ENCODE measurements at places on chromosomes 12 and 14. TPM values are rescaled to one million over a fixed set of nuclear protein-coding genes. Genes with fewer than 3 reads are reported as not detected.

SIX4 gene
- total RNA-seq, result 10.7 TPM

DNA sequence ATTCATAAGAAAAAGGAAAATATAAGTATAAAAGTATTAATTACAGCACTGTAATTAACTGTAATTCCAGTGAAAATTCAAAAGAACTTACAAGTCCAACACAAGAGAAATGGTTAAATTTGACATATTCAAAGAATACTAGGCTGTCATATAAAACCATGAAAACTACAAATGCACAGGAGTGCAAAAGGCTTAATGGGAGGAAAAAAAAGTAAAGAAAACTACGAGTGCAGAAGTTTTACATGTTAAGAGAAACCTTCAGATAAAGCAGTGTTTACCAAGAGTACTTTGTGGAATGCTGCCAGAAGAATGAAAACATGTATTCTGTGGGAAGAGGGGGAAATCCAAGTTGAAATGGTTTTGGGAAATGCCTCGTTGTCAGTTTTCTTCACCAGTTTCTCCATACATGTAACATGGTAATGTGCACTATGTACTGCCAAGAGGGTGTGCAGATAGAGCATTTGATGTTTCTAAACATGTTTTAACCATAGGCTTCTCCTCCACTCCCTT lies 9.1 kb downstream of the HEATR5A start:
- DNase-seq, result no peak

DNA sequence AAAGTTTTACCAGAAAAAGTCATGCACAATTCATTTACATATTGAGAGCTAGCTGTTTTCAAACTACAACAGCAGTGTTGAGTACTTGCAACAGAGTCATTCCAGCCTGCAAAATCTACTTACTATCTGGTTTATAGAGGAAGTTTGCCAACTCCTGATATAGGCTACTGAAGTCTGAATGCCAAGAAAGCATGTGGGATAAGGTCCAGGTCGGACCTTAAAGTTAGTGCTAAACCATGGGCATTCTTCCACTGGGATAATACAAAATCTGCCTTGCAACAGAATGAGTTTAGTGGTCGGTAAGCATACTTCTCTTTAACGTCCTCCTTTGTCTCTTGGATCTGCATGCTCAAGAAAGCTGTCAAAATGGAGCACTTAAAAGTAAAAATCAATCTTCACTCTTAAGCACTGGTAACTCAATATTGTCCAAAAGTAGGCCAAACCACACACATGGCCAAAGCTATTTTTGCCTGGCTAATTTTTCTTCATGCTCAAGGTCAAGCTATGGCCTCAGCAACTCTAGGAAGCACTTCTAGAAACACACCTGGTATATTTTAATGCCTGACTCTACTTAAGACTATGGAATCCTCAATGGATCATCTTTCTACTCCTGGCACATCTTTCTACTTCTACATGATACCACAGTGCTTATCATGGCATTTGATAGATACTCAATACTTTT lies 364.9 kb upstream of the KITLG start:
- no peak for DNase-seq

DNA sequence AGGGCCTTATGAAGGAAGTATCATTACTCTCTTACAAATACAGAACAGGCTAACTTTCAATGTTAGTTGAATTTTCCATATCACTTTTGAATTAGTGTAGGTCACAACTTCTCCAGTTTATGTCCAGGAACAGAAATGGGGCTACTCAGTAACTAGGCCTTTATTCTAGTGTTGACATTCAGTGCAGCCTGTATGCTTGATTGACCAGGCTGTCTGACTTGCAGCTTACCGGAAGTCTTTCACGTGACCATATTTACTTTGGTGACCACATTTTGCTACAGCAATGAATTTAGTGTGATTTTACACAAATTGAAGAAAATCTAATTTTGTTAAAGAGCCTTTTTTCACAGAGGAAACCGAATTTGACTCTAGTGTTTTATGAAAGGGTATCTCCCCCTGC lies 12.4 kb downstream of the MTERF2 start:
- DNase-seq, result no peak

RASSF8 gene
- total RNA-seq, result 31.3 TPM

DNA sequence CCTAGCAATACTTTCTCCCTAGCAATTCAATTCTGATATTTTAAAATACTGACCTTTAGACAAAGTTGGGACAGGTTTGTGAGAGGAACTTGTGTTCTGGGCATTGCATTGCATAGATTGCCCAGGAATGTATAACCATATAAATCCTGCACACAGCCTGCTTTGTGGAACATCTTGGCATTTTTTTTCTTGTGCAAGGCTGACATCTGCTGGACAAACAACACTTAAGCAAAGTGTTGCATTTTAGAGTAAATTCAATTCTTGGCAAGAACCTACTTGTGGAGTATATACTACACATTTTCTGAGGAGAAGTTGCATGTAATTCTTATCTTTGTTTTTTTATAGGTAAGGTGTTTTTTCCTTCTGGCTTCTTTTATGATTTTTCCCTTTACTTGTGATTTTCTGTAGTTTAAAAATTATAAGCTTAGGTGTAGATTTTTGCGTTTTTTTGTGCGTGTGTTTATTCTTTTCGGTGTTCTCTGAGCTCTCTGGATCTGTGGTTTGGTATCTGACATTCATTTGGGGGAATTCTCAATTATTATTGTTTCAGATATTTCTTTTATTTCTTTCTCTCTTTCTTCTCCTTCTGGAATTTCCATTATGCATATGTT lies 26.4 kb downstream of the TESPA1 start:
- peak; percentile 50 for DNase-seq

DHRS2 gene
- total RNA-seq, result 0.89 TPM

PTPRO gene
- total RNA-seq, result not detected

GRCh38 chr12:59082952-59083351 lies 162.6 kb upstream of the LRIG3 start:
- no peak for DNase-seq

- DNase-seq, result peak; percentile 45
These were observed 65.1 kb upstream of the PRB2 start for GRCh38 chr12:11460343-11461023.

GRCh38 chr14:40630471-40630870 lies 976.2 kb upstream of the LRFN5 start:
- DNase-seq, result no peak

GRCh38 chr14:92491782-92492181 lies 21.8 kb upstream of the RIN3 start:
- DNase-seq, result no peak

- no peak for DNase-seq
These were observed 68.8 kb downstream of the ADCK1 start for GRCh38 chr14:77868552-77869285.
